Hypothalamus (tissue), 51 donors: ENCODE measurements at places on chromosomes 3 and 15.

- DNase-seq: no peak
Observed at GRCh38 chr3:76644305-76644675, 395.6 kb upstream of the ROBO2 start.

DNA sequence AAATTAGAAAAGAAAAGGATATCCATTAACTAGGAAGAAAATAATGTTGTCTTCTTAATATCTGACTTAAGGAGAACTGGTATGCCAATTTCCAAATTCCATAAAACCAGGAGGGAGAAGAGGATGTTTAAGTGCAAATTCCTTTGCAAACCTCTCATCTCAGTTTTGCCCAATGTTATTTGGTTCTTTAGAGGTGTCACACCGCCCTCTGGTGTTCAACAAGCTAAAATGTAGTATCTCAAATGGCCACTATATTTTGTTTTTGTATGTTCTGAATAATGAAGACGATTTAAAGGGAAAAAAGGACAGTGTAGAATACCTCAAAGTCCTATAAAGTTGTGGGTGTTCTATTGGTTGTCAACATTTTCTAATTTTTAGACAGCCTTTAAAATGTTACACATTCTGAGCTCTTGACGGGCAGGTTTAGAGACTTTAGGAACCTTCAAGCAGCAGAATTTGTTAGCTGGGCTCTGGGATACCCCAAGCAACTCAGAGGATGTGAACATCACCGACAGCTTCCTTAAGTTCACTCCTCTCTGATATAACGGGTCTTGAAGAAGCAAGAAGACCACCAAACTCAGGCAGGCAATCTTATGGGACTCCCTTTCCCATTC, 458.3 kb downstream of the MFSD1 start:
- no peak for DNase-seq

- DNase-seq: no peak
Observed at GRCh38 chr3:16877505-16877904, 7.2 kb upstream of the PLCL2 start.

- DNase-seq: no peak
Observed at GRCh38 chr3:152127058-152127457, 141.7 kb upstream of the MBNL1 start.

- DNase-seq: no peak
Observed at GRCh38 chr15:48414015-48414414, 82.8 kb downstream of the DUT start.

- no peak for DNase-seq
Observed at GRCh38 chr15:84834229-84834955, 17.2 kb downstream of the ALPK3 start.

GRCh38 chr3:29178809-29179793, 101.8 kb upstream of the RBMS3 start:
- no peak for DNase-seq
